ENCODE measurements at places on chromosomes 7 and 10. TPM values are rescaled to one million over a fixed set of nuclear protein-coding genes. Genes with fewer than 3 reads are reported as not detected.
A peak's percentile ranks its signal among the peaks of the same experiment; 100 is the strongest.

The GDF10 gene
- not detected for total RNA-seq

DNA sequence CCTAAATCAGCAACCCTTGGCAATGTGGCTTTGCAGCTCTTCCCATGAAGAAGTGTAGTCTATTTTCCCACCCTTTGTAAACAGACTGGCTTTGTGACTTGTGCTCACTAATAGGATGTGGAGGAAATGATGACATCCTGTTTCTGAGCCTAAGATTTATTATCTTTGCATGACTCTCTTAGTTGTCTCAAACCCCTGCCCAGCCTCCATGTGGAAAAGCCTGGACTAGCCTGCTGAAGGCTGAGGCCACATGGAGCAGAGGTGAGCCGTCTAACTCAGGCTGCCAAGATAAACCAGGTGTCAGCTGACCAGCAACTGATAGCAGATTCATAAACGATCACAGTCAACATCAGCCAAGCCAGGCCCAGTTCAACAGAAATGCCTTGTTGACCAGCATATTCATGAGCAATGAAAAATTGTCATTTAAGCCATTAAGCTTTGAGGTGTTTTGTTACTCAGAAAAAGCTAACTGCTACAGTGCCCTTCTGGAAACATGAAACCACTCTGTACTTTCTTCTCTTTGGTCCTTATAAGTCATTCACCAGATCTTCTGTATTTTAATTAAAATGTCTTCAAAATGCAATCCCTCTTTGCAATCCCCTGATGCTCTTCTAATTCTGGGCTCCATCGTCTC, 586.3 kb upstream of the ANKRD30A start:
- peak; percentile 69 for DNase-seq

DNA sequence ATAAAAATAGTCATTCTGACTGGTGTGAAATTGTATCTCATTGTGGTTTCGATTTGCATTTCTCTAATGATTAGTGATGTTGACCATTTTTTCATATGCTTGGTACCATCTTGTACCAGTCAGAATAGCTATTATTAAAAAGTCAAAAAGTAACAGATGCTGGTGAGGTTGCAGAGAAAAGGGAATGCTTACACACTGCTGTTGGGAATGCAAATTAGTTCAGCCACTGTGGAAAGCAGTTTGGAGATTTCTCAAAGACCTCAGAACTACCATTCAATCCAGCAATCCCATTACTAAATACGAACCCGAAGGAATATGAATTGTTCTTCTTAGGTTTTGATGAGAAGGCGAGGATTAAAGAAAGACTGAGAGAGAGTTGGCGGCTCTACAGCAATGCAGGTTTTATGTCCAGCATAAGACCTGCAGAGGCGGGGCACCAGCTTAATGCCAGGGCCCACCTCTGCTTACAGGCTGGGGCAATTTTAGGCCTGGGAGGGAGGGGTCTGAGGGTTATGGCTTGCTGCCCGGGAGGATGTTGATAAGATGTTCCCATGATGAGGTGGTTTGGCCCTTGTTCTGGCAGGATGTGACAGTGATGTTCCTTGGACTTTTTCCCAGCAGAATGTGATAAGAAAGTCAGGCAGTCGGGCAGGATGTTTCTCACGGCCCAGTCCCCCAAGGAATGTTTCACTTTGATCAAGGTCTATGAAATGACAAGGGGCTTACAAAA, 74.4 kb downstream of the MEST start:
- no peak for DNase-seq

GRCh38 chr7:840001-840600, 7.8 kb downstream of the SUN1 start:
- DNase-seq, result no peak

DNA sequence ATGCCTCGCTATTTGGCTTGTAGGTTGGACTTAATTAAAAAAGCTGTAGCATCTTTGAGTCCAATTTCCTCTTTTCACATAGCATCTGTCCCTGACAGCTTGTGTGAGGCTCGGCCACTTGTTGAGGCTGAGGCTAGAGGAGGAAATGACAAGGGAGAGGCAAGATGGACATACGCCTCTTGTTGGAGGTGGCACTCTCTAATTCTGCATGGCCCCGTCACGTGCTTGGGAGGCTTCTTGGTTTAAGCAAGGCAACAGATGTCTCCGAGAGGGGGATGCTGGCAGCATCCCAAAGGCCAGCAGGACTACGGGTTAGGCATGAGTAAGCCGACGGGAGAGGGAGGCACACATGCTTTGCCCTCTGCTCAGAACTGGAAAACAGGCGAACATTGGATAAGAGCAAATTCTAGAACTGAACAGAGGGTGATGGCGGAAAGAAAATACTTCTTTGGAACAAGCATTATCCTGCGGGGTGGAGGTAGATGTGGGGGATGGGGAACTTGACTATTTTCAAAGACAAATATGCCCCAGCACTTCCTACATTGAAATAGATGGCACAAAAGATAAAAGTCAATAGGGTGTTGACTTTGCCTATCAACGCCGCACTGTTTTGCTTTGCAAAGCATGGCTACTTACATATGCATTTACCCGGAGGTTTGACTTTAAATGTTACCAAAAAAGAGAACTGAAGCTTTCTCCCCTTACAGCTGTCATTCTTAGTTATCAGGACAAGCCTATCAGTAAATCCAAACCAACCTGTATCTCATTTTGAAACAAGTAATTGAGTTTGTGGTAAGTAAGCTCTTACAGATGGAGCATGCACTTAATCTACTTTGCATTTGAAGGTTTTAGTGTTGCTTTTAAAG, 94.8 kb downstream of the CHN2 start:
- DNase-seq, result no peak

Data from Caki2 (cell line).